ENCODE measurements at places on chromosomes 1 and 21.

GRCh38 chr1:82323144-82323841, 522.6 kb downstream of the ADGRL2 start:
- DNase-seq, result no peak

- DNase-seq, result no peak
These were observed 49.4 kb downstream of the TMCO4 start for GRCh38 chr1:19750101-19750881.

- peak; percentile 69 for DNase-seq
These were observed at the start of gene SMG7 for GRCh38 chr1:183472488-183473216. Gene SMG7, plus strand, starts transcription at chr1:183472499. Its CDS starts 122 bp downstream, at chr1:183472621.

DNA sequence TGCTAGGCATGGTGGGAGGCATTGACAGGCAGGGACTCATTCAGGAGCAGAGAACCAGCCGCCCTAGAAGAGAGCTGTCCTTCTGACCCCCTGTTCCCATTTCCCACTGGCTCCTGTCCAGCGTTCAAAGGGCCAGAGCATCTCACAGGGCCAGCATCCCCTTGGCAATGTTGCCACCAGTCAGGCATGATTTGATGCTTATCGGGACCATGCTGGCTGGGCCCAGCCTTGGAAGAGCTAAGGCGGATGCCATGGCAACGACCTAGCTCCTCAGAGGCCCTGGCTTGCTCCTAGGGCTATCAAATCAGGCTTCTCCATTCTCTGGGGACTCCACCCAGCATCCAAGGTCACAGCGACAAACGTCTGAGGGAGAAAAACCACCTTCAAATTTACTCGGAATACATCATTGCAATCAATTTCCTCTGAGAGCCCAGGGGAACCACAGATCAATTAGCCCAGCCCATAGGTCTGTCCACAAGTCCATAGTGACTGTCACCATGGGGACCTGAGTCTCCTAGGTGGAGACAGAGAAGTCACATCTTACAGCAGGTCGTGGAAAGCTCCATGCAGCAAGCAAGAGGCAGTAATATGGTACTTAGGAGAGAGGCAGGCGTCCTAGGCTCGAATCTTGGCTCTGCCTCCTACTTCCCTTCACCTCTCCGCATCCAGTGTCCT, 14.1 kb upstream of the VWA5B1 start:
- no peak for DNase-seq

DNA sequence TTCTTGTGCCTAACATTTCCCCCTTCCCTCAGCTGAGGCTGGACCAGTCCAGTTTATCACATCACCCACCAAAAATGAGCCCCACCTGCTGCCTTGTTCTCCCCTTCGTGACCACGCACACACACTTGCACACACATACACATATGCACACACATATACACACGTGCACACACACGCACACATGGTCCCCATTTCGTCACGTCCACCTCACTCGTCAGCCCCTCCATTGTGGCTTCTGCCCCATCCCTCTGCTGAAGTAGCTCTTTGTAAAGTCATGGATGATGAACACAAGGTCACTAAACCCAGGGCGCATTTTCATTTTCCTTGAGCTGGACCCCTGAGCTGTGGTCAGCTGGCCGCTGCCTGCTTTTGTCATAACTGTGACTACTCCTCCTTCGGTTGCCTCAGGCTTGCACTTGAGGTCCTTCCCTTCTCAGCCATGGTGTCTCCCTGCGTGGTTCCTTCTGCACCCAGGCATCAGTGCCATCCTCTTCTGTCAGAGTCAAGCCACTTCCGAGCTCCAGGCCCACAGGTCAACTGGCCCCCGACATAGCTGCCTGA, 93.8 kb downstream of the SYT2 start:
- no peak for DNase-seq

GRCh38 chr1:2068951-2069350, 18.7 kb downstream of the PRKCZ start:
- no peak for DNase-seq

- no peak for DNase-seq
These were observed 32.4 kb upstream of the PRDX6 start for GRCh38 chr1:173444757-173445156.

DNA sequence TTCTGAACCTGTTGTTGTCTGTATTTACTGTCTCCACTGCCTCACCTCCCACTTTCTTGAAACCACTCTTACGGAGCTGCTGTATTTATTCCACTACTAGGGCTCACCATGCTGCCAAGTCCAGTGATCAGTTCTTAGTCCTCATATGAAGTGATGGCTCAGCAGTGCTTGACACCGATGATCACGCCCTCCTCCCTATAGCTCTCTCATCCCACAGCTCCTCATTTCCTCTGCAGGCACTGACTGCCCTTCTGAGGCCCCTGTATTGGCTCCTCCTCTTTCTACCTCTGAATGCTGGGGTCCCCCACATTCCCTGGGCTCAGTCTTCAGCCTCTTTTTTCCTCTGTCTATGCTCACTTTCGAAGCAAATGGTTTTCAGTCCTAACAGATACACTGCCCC, 3.4 kb downstream of the CLCA1 start:
- no peak for DNase-seq

- no peak for DNase-seq
These were observed 204.1 kb downstream of the COL24A1 start for GRCh38 chr1:85952460-85952859.

- no peak for DNase-seq
These were observed 104.2 kb downstream of the ATP5PO start for GRCh38 chr21:33811167-33812010.

- no peak for DNase-seq
These were observed 21.3 kb downstream of the BACE2 start for GRCh38 chr21:41189150-41189745.

DNA sequence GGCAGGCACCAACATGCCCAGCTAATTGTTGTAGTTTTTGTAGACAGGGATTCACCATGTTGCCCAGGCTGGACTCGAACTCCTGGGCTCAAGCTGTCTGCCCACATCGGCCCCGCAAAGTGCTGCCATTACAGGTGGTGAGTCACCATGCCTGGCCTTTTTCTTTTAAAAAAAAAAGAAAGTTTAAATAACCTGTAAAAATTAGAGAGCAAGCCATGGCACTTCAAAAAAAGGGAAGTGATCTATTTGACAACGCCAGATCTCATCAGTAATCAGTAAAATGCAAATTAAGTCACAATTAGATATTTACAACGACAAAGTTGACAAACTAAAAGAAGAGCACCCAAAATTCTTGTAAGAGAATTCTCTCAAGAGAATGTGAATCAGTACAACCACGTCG, 2.9 kb upstream of the RBBP5 start:
- no peak for DNase-seq

GRCh38 chr1:6688001-6688400, 13.6 kb downstream of the DNAJC11 start:
- no peak for DNase-seq

Measured in activated CD8-positive, alpha-beta memory T cell treated with anti-CD3 and anti-CD28 coated beads, Interleukin-2, amount 10 ng/mL, durations not matched to agents 7 days and 5 days (primary cell).